Astrocyte of the spinal cord (primary cell): ENCODE measurements at places on chromosomes 1 and 21.
A peak's percentile ranks its signal among the peaks of the same experiment; 100 is the strongest.

DNA sequence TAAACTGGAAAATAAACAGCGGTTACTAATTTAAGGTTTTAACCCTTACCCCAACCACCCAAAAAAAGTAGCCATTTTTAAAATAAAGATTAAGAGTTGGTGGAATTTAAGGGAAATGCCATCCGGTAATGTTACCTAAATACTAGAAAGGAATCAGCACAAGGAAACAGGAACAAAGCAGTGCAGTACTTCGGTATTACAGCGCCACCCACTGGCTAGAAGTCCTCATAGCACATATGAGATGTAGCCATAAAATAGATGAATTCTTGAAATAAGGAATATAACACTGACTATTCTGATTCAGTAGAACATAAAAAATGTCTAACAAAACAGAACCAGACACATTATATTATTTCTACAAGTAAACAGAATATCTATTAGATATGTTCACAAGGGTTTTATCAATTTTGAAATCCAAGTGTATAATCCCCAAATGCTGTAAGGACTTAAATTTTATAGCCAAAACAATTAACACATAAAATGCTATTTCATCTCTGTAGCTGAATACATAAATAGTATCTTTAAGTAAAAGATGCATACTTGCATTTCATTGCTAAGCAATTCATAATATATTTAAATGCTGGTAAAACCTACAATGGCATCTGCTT, 58.8 kb downstream of the FRRS1 start:
- DNase-seq = peak; percentile 70

GRCh38 chr1:103459346-103459745, 66.2 kb upstream of the RNPC3 start:
- no peak for DNase-seq

- DNase-seq = no peak
Observed at GRCh38 chr1:20029178-20029912, 40.6 kb upstream of the PLA2G5 start.

DNA sequence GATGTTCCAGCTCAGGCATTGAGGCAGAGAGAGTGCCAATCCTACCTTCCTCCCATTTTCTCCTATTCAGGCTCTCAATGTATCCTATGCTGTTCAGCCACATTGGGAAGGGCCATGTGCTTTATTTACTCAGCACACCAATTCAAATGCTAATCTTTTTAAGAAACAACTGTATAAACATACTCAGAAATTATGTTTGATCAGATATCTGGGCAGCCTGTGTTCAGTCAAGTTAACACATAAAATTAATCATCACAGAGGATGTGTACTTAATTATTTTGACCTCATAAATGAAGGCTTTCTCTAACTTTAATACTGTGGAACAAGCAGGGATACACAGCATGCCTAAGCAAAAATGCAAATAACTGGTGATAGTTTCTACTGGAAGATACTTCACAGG, 149.8 kb downstream of the NCAM2 start:
- no peak for DNase-seq

- DNase-seq = peak; percentile 60
Observed at GRCh38 chr1:92795166-92795565, 10.3 kb upstream of the EVI5 start.

DNA sequence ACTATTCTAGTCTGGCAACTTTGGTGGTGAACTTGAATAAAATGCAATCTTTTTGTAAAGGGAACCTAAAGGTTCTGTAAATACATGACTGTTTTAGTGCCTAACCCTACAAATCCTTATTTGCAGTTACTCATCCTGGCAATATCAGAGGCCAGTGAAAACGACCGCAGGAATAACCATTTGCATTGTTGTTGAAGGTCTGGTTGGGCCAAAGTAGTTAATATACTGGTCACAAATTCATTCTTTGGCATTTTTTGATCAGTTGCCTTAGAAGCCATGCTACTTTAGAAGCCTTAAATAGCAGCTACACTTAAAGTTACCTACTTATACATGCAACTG, 93.7 kb downstream of the AHCTF1 start:
- DNase-seq = no peak

DNA sequence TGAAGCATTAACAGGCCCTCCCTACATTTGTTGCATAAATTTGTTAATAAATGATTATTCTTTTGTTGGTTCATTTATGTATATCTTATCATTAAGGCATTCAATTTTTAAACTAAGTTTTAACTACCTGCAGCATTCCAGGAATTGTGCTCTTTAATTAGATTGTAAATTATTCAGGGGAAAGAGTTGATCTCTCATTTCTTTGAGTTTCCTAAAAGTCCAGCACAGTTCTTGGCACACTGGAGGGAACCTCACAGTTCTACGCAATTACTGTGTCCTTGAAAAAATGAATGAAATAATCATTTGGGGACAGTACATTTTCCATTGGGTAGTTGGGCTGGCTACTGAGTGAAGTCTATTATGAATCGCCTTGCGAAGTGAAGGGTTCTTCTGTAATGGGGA, 493 bp upstream of the STXBP3 start:
- DNase-seq = no peak

- peak; percentile 70 for DNase-seq
Observed at GRCh38 chr1:208988811-208989222, 594.7 kb upstream of the CAMK1G start.

DNA sequence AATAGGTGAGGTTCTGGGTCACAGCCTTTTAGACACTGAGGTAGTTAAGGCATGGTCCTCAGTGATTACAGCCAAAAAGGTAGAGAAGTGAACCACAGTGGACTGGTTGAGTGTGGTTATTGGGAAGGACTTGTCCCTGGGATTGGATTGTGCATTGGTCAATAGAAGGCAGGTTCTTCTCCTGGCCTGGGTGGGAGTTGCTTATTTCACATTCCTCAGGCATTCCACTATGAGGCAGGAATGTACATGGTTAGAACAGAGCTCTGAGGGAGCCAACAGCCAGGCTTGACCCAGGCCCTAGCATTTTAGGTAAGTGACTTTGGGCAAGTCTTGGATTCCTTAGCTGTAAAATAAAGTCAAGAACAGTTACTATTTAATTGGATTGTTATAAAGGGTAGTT, 97.9 kb upstream of the MARK1 start:
- no peak for DNase-seq

DNA sequence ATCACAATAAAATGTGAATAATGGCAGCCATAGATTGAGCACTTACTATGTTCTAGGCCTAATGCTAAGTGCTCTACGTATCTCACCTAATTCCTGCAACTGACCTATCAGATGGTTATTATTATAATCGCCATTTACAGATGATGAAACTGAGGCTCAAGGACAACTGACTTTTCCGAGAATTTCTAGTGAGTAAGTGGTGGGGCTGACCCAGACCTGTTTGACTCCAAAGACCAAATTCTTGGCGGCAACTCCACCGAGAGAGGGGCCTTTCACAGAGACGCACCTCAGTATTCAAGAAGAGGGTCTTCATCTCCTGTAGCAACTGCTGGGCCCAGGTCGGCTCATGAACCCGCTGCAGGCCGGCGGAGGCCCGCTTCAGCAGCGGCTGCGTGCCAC, 573 bp downstream of the TMEM234 start:
- DNase-seq = no peak

DNA sequence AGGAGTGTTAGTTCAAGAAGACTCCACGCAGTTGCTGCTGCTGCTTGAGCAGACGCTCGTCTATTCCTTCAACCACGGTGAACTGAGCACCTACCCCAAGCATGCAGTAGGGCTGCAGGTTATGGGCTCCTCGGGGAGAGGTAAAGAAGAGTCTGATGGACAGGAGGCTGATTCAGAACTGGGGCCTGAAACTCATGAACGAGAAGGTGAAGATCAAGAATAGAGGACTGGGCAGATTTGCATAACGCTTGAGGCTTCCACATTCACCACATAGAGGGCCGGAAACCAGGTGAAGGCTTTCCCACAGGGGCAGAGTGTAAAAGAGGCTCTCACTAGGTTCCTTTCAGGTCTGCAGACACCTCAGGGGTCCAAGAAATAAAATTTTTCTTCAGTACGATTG, 9.1 kb downstream of the ABCA4 start:
- DNase-seq = no peak

GRCh38 chr1:210446479-210446878, 117.8 kb downstream of the HHAT start:
- DNase-seq = peak; percentile 46

GRCh38 chr1:38052750-38053415, 6.3 kb upstream of the POU3F1 start:
- DNase-seq = no peak

GRCh38 chr1:201313086-201313485, 29.8 kb downstream of the PKP1 start:
- no peak for DNase-seq

DNA sequence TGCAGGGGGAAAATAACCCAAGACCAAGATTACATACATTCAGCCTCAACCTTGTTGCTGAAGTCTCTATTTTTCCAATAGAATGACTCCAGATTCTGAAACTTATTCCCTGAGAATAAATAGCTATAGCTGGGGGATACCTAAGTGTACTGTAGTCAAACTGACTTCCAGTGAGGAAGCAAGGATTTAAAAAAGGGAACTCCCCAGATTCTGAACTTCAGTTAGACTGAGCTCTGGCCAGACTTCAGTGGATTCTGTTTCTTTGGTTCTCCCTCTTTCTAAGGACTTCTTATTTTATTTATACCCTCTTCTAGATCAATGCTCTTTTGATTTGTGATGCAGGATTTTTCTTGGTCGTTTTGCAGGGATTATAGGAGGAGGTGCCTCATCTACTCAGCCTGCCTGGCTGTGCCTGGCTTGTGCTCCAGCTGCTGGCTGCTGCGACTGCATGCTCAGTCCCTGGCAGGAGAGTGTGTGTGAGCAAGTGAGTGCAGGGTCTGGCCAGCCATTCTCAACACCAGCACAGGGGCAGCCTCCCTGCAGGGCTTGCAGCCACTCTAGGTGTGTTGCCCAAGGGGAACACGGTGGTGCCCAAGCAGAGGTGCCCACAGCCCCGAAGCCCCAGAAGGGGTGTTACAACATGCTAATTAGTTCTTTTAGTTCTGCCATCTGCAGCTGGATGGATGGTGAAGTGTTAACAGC, 43.0 kb downstream of the SPATA17 start:
- DNase-seq = no peak

DNA sequence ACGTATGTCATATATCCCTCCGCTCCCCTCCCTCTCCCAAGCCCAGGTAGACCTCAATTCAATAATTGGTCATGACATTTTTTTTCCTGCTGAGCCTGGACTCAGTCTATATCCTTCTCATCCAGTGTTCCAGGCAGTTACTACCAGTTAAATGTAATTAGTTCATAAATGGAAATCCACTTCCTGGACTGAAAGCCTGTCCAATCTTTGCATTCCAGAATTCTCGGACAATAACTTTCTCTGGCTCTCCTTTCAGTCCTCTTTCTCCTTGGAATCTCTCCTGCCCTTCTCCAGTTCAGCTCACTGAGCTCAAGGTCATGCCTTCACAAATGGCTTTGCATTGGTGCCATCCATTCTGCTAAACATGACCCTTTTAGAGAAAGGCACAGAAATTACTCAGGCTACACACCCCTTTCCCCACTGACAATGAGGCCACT, 34.8 kb downstream of the VWA5B1 start:
- DNase-seq = no peak

GRCh38 chr1:234460652-234461051, 18.3 kb downstream of the TARBP1 start:
- DNase-seq = no peak

DNA sequence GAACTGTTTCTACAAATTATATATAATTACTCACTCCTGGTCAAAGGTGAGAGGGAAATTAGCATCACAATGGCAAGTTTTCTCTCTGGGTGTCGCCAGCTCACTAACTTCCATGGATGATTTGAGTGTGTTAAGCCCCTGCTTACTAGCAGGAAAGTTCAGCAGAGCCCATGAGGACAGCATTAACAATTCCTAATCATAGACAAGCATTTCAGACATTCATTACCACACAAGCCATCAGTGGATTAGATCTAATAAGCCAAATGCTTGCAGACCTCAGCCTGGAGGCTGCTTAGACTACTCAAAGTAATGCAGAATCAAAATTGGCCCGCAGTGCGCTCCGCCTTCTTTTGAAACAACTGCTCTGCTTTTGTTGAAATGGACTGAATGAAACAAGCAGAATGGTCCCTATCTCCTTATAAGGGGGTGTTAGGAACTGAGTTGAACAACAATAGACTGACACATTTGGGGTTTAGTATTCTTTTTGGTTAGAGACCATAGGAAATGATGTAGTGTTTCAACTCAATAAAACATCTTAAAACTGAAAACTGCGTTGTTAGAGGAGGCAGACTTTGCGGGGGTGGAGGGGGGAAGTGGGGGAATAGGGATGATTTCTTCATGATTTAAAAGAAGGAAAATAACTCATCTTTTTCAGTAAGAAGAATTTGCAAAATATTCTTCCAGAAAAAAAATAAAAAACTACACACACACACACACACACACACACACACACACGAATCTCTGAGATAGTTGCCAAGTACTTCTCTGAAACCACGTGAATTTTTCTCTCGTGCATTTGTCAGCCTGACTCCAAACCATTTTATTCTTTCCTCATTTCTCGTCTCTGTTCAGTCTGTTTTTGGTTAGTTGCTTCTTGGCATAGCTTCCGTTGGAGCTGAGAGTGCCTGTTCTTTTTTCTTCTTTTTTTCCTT, 54.6 kb downstream of the GORAB start:
- DNase-seq = peak; percentile 56

DNA sequence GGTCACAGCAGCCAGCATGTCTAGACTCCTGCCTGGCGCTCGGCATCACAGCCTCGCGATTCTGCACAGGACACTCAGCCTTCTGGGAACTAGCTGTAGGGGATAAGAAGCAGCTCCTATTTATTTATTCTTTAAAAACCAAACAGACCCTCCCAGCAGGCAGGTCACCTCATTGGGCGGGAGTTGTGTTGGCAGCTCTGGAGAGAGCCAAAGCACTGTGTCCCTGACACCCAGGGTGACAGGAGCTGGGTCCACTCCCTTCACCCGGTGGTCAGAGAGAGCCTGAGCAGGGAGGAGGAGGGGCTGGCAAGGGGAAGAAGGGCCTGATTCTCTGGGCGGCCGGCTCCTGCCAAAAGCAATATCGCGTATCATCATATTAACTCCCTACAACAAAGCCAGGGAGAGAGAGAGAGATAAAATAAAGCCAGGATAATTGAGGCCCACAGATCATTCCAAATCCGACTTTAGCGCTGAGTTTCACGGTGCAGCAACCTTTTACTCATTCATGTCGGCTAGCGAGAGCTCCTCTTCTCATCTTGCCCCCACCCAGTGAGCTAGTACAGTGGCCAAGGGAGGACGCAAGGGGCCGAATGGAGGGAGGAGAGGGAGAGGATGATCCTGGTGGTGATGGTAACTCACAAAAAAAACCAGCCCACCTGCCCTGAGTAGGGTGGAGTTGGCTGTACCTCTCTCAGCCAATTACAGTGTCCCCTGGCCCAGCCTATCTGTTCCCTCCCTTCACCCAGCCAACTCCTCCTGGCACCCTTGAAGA, 79.8 kb upstream of the IFFO2 start:
- peak; percentile 26 for DNase-seq

- DNase-seq = no peak
Observed at GRCh38 chr1:225225681-225226080, 202.2 kb downstream of the LBR start.

- no peak for DNase-seq
Observed at GRCh38 chr1:97307151-97307550, 585.6 kb downstream of the PTBP2 start.

- no peak for DNase-seq
Observed at GRCh38 chr1:67393240-67393639, 37.0 kb downstream of the SERBP1 start.
